ENCODE measurements at places on chromosomes 7 and 10.

DNA sequence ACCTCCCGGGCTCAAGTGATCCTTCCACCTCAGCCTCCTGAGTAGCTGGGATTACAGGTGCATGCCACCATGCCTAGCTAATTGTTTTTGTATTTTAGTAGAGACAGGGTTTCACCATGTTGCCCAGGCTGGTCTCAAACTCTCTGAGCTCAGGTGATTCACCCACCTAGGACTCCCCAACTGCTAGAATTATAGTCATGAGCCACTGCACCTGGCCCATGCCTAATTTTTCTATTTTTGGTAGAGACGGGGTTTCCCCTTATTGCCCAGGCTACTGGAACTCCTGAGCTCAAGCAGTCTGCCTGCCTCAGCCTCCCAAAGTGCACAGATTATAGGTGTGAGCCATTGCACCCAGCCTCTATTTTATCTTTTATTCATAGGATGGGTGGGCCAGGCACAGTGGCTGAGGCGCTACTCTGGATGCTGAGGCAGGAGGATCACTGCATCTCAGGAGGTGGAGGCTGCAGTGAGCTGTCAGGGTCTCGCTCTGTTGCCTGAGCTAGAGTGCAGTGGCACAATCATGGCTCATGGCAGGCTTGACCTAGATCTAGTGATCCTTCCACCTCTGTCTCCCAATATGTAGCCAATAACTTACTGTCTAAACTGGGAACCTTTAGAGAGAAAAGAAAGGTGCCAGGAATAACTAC is 31.3 kb upstream of the STOX1 start:
- no peak for DNase-seq

GRCh38 chr10:58830697-58831096 is 318.0 kb downstream of the BICC1 start:
- no peak for DNase-seq

GRCh38 chr7:158167373-158167772 is 420.2 kb downstream of the PTPRN2 start:
- DNase-seq = no peak

GRCh38 chr7:147775516-147776284 is 814.9 kb upstream of the C7orf33 start:
- peak; percentile 10 for DNase-seq

DNA sequence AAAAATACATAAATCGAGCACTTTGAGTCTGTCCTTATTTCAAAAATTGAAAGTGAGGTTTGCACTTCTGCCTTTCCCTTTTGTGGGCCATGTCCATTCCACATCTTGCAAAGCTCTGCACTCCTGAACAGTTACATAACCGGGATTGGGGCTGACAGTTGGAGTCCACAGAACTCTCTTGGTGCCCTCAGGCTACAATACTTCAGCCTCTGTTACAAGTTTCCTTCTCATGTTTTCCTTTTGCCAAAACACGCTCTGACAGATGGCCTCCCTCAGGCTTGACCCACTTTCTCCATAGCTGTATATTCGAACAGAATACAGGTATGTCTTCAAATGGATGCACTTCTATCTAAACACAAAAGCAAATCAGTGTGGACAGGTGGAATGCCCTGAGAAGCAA is 335.9 kb downstream of the WDR37 start:
- DNase-seq = no peak

DNA sequence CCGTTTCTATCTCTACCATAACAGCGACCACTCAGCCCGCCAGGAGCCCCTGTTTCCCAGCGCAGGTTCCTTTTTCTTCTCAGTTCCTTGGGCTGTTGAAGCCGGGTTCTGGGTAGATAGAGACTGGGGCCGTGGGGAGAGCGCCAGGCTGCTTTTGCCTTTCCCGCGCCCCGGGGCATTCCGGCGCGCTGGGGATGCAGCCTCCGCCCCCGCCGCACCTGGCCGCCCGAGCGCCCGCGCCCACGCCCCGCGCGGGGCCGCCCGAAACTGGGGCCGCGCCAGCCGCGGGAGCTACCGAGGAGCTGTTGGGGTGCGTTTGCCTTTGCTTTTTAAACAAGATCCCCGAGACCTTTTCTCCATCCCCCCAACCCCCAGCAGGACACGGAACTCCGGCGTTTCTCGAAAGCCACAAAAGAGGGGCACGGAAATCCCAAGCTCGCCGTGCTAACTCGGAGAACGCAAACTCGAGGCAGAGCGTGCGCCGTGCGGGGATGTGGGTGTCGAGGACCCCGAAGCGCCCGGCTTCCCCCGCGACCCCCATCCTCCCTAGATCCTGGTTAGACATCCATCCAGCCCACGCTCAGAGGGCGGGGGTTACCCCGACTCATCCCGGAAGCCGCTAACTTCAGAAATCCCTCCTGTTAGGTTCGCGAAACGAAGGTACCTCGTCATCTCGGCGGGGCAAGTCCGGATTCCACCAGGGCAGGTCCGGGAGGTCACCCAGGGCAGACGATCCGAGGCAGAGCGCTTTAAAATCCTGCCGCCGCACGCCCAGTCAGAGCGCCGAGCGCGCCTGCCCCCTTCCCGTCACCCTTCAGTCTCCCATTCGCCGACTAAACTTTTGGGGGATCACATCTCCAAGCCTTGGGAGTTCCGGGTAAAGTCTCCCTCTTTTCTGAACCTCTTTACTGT is 1.0 kb downstream of the GRM8 start:
- DNase-seq = no peak

DNA sequence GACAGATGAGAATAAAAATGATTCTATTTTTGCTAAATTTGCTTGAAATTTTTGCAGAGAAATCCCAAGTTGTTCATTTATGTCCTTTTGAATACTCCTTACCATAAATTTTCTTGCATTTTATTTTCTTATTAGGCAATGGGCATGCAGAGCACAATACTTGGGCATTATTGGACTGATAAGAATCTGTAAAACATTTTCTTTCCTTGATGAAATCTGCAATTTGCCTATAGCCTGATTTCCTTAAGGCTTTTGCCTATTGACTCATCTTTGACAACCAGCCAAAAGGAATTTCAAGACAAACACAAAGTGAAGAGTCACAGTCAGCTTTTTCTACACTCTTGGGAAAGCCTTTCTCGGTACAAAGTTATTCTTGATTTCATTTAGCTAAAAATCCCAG is 30.5 kb upstream of the GNAT3 start:
- DNase-seq = peak; percentile 91

DNA sequence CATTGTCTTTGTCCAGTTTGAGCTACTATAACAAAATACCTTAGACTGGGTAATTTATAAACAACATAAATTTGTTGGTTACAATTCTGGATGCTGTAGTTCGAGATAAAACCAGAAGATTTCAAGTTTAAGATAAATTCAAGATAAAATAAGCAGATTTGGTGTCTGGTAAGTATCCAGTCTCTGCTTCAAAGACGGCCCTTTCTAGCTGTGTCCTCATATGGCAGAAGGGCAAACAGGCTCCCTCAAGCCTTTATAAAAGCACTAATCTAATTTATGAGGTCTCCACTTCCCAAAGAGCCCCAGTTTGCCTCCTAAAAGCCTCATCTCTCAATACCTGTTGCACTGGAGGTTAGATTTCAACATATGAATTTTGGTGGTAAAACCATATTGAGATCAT is 31.1 kb upstream of the SGCE start:
- no peak for DNase-seq

GRCh38 chr10:119620241-119621077 is 23.7 kb upstream of the TIAL1 start:
- DNase-seq = no peak

DNA sequence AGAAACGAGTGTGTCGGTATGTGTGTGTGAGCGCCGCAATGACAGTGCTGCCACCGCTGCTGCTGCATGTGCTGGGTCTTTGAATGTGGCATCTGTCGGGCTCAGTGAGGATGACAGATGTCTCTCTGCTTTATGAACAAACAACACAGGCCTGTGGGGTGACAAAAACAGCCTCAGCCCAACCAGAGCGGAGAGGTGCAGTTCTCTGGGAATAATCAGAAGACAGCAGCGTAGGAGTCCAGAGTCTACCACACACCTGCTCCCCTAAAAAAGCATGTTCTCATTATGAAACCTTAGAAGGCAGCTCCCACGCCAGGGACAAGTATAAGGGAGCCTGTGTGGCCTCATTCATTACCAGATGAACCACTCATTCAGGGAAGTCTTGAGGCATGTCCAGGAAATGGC is 278.3 kb downstream of the KCNMA1 start:
- DNase-seq = no peak

GRCh38 chr10:117926491-117926890 is 120.2 kb downstream of the RAB11FIP2 start:
- no peak for DNase-seq

DNA sequence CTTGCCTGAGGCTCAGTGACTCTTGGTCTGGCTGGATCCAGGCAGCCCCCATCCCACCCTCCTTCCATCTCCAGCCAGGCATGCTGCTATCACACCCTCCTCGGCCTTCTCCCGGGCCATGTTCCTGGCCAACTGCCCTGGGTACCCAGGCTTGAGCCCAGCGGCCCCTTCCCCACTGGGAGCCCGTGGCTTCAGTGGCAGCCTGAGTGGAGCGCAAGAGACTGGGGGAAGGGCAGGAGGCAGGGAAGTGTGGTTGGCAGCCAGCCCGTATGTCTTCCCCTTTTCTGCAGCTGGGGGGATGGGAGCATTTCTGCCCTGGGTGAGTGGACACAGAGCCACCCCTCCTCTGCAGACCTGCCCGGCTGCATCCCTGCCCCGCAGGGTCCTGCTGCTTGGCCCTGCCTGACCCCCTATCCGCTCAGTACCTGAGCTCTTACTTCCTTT is 148.5 kb downstream of the ARHGAP22 start:
- DNase-seq = no peak

GRCh38 chr10:124565565-124566221 is 104.1 kb downstream of the LHPP start:
- DNase-seq = no peak

GRCh38 chr10:117007080-117007479 is 2.1 kb upstream of the SHTN1 start:
- peak; percentile 69 for DNase-seq

DNA sequence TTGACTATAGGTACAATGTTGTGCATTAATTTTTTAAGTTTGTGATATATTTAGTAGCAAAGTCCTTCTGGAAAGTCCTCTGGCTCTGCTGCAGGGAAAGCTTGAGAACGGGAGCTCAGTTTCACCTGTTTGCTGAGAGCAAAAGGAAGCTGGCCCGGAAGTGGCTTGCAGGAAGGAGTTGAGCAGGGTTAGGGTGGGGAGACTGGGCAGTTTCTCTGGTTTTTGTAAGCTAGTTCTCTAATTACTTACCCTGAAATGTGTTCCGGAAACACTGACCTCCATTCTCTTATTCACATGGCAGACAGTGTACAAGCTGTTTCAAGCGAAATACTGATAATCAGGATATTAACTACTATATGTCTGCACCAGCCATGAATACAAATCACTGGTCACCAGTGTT is 22.3 kb downstream of the MAP3K8 start:
- DNase-seq = no peak

DNA sequence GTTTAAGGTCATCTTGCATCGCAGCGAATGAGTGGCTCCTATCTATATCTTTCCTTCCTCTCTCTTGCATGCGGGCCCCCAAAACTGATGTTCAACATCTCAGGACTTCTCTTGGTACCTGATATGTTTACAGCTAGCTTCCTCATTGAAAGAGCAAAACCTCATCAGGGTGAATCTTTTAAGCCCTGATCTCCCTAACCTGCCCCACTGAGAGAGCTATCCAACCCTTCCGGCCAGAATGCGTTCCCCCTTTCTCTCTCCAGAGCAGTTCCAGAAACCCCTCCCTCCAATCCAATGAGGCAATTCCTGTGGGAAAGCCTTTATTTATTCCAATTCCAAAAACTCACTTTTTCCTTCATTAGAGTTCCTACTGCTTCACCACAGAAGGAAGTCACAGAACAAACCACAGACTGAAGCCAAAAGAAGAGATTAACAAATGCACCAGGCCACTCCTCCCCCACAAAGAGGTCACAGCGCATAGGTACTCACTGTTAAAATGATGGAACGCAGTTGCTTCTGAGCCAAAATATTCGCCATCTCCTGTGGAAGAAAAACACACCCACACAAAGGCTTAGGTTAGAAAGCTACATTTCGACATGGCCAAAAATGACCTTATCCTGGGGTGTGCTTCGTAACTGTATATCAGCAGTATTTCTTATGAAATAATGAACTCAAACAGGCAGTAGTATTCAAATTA is 232.4 kb downstream of the ELMO1 start:
- DNase-seq = no peak

DNA sequence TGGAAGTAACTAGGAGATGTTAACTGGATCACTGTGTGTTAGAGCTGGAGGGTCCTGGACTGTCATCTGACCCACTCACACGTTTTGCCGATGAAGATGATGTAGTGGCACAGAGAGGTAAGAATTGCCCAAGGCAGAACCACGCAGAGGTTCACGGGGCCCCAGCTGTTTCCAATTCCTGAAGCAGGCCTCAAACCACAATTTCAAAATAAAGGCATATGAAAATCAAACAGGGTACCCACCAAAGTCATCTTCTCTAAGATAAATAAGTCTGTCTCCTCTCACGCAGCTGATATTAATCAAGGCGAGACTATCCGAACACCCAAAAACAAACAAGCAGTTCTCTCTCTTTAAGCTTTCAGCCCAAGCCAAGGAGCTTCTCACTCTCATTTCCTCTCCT is 113.3 kb upstream of the JCAD start:
- peak; percentile 66 for DNase-seq

- DNase-seq = no peak
Measured at GRCh38 chr7:128103498-128104107, 72.4 kb upstream of the LRRC4 start.

- DNase-seq = no peak
Measured at GRCh38 chr7:6340241-6340640, 67.8 kb upstream of the CYTH3 start.

GRCh38 chr10:59779756-59780533 is 26.7 kb upstream of the MRLN start:
- DNase-seq = peak; percentile 8

DNA sequence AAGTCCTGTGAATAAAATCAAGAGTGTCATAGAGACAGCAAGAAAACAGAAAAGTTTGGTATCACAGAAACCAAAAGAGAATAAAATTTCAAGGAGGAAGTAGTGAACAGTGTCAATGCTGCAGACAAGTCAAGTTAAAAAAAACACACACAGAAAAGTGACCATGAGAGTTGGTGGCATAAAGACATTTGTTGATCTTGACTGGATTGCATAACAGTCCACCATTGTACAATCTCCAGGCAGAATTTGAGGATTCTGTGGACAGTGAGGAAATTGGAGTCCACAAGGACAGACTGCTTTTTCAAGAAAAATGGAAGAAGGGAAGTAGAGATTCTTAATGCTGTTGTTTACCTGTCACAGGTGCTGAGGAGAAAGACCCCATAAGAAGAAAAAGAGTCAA is 412.5 kb downstream of the PLXDC2 start:
- DNase-seq = no peak

GRCh38 chr10:17214971-17215781 is 12.9 kb upstream of the VIM start:
- peak; percentile 97 for DNase-seq

GRCh38 chr10:5532307-5532605 is 7.5 kb downstream of the CALML3 start:
- DNase-seq = no peak

DNA sequence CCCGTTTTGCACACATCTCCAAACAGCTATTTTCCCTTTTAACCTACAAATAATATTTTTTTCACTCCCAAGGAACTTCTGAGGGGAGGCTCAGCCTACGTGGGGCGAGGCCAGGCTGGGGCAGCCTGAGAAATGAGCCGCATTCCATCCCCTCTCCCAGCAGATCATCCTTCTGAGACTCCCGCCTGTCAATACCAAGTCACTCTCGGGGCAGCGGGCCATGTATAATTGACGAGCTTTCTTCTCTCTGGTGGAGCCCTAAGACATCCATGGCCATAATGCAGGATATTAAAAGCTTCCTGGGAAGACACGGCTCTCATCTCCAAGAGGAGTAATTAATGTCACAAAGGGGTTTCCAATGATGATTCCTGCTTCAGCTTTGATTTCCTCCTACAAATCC is 37.8 kb upstream of the CHST15 start:
- no peak for DNase-seq
